ENCODE measurements at places on chromosomes 11 and 22.

- no peak for DNase-seq
Measured at GRCh38 chr11:127925475-127925874, 661.9 kb downstream of the ETS1 start.

GRCh38 chr11:44607319-44607962 is 42.0 kb downstream of the CD82 start:
- DNase-seq, result no peak

DNA sequence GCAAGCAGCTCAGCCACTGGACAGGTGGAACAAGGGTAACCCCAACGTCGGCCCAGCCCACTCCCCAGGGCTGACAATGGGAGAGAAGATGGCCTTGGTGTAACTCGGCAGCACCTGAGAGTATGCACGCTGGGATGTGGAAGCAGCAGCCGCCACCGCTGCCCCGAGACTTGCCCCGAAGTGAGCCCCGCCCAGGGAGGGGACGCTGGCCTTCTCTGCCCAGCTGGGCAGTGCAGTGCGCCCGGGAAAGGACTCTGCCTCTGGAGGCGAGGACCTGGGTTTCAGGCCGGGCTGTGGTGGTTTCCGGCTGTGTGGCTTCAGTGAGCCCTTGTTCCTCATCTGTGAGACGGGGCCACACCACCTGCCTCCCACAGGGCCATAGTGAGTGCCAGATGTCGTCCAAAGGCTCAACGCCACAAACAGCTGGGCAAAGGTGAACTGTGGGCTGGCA is 8.6 kb upstream of the POLDIP3 start:
- no peak for DNase-seq

- DNase-seq, result no peak
Measured at GRCh38 chr11:45446434-45446833, 160.3 kb upstream of the SYT13 start.

DNA sequence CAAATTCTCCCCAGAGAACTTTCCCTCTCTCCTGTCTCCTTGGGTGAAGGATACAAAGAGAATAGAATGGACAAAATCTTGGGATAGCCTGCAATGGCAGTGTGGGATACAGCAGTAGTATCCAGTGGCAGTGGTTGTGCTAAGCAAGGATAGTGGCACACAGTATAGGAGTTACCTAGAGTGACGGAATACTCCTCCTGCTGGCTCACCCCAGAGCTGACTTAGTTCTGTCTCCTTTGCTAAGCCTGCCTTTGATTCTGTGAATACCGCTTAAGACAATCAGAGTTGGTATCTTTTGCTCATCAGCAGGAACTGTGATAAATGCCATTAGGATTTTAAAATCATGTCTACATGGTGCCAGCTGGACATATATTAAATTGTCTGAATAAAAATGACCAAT is 404.3 kb downstream of the JRKL start:
- DNase-seq, result no peak

DNA sequence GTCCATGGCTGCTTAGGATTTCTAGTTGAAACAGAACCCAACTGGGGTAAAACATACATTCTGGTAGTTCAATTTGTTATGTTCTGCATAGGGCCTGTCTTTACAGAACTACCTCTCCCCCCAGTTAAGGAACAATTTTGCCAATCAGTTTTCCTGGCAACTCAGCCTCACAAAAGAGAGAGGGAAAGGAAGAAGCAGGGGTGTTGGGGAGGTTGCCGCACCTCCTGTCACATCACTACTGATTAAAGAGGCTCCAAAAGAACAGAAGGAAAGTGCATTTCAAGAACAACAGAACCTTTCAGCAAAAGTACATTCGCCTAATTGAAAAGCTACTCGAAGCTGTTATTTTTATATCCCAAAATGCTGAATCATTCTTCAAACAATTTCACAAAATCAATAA is 217.6 kb downstream of the CADM1 start:
- no peak for DNase-seq

- DNase-seq, result no peak
Measured at GRCh38 chr11:120925944-120926343, 98.0 kb upstream of the TBCEL start.

- no peak for DNase-seq
Measured at GRCh38 chr22:49159711-49160110, 668.0 kb downstream of the BRD1 start.

DNA sequence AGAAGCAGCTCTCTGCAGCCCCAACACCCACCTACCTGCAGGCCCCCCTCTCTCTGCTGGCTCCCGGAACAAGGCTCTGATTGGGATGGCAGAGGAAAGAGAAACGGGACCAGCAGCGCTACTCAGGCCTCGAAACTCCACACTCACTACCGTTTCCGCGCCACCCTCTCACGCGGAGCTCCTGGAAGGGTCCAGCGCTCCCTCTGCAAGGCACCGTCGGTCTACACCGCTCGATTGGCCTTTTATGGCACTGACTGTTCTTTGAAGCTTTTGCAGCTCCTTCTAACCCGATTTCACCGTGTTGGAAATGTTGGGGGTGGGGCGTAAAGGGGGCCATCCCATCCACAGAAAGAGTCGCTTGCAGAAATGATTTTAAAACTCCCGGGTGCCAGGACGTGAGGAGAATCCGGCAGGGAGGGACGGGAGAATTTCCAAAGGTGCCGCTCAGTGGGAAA is 323 bp upstream of the PANX1 start:
- peak; percentile 57 for DNase-seq

- no peak for DNase-seq
Measured at GRCh38 chr11:111612224-111612623, 10.0 kb downstream of the SIK2 start.

DNA sequence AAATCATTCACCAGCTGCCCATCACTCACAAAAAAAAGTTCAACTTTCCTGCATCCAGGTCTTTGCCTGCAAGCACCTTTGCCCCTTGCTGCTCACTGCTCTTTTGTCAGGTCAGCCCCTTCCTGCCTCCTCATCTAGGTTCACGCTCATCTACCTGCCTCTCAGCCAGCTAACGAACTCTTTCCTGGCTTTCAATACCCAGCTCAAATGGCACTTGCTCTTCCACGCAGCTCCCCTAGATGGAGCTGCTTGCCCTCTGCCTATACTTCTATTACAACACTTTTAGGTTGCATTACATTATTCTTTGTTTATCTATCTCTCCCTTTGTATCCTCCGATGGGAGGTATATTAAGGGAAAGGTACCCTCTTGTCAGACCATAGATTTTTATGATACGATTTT is 78.9 kb upstream of the TBCEL start:
- no peak for DNase-seq

DNA sequence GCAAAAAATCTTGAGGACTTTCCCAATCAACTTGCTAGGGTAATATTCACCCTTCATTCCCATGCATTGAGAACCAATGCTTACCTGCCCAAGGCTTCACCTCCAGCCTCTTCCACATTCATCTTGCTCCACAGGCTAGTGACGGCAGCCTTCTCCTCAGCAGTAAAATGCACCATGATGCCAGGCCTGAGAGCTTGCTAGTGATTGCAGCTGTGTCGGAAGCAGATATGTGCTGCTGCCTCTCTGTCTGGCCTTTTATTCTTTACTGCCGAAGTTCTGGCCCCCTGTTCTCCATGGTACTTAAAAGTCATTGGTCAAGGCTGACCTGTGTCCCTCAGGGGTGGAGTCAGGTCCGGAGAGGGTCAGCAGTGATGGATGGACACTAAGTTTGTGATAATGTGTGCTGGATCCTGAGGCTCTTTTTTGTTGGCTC is at the start of gene HBE1:
Gene HBE1 (minus strand): TSS at position 231 of the 433 bp plus-strand sequence. CDS start 55 bp downstream, at position 176.
- DNase-seq, result no peak

DNA sequence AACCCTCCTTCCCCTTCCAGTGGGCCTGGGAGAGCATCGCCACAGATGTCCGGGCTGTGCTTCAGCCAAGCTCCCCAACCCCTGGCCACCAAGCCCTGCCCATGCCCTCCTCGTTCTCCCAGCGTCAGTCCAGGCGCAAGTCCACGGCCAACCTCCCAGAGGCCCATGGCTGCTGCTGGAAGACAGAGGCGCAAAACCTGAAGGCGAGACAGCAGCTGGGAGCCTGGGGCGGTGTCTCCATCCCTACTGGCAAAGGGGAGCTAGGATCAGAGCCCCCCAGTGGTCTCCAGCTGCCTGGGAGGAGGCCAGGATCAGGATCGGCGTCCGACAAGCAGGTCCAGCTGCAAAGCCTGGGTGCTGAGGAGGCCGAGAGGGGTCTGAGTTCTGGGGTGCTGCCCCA is 1.9 kb downstream of the TSGA10IP start:
- DNase-seq, result no peak

GRCh38 chr11:74925281-74925680 is 23.6 kb downstream of the XRRA1 start:
- no peak for DNase-seq

- DNase-seq, result no peak
Measured at GRCh38 chr22:38864361-38865191, 7.4 kb downstream of the CBX6 start.

DNA sequence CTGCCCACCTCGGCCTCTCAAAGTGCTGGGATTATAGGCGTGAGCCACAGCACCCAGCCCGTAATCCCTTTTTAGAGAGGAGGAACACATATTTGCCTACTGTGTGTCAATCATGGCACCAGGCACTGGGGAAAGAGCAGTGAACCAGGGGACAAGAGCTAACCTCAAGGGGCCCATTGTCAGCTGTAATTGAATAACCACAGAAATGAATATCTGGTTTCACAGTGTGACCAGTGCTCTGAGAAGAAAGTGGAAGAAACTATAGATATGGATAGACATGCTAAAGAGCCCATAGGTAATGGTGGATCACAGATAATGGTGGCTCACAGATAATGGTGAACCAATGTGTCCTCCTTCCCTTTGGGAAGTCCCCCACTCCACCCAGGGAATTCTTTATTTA is 8.6 kb upstream of the KCTD14 start:
- no peak for DNase-seq

DNA sequence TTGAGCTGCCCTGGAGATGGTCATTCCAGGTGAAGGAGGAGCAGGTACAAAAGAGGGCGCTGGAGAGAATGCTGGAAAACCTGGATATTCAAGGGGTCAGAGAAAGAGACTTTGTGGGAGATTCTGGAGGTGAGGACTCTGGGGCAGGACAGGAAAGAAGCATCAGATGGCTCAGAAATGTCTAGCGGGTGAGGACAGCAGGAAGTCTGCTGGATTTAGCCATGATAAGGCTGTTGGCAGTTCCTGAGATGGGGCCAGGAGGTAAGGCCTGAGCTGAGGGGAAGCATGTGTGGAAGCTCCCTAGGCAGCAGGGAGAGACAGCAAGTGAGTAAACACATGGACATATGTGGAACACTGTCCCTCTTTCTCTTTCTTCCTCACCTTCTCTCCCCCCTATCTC is 1.5 kb downstream of the UPB1 start:
- no peak for DNase-seq

DNA sequence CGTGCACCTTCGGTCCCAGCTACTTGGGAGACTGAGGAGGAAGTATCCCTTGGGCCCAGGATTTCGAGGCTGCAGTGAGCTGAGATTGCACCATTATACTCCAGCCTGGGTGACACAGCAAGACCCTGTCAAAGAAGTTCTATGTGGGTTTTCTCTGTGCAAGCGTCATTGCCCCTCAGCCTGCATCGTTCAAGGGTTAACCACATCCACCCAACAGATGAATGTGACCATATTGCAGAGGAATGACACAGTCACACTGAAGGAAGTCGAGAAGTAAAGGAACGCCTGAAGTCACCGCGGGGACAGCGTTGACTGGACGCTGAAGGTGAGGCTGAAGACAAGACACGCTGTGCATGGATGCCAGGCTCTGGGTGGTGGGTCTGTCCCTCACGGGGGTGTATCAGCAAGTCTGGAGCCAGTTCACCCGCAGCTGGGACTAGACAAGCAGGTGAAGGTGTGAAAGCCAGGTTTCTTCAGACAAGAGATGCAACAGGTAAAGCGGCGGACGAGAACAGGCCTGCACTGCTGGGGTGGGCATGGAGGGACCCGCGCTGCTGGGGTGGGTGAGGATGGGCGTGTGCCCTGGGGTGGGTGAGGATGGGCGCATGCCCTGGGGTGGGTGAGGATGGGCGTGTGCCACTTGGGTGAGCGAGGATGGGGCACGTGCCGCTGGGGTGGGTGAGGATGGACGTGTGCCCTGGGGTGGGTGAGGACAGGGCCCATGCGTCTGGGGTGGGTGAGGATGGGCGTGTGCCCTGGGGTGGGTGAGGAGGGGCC is 36.5 kb upstream of the TOLLIP start:
- DNase-seq, result no peak

DNA sequence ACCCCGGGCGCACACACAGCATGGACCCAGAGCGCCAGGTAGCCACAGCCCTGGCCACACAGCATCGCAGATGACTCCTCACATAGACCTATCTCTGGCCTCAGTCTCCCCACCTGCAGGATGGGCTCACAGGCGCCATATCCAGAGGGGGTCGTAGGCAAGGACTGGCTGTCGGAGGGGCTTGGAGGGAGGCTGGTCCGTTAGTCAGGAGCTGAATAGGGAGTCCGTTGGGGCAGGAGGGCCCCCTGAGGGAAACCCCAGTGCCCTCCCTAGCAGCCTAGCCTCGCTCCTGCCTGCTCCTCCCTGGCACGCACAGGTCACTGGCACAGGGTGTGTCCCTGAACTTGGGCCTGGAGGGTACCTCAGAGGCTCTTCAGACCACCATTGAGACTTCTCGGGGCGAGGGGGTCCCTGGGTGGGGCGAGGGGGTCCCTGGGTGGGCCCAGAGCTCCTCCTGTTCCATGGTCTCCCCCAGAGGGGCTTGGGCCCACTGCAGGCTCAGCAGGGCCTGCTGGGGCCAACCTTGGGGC is 2.0 kb downstream of the PLXNB2 start:
- DNase-seq, result no peak

DNA sequence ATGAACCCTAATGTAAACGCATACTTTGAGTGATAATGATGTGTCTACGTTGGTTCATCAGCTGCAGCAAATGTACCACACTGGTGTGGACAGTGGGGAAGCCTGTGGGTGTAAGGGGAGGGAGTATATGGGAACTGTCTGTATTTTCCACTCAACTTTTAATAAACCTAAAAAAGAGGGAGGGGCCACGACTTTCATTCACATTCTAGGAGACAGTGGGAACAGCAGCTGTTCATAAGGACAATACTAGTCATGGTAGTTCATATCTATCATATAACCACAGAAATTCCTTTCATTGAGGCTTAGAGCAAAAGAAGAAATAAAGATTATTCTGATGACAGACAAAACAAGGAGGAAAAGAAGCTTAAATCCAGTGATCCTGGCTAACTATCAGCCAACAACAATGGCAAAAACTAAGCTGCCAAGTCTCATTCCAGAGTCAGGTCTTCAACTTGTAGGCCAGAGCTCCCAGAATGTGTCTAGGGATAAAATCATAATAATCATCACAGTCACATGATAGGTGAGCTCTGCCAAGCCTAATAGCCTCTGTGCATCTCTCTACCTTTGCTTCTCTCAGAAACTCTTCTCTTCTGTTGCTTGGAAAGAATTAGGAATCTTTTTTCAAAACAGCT is 59.4 kb upstream of the CHRM4 start:
- no peak for DNase-seq
